Hypothalamus (tissue), 51 donors: ENCODE measurements at places on chromosomes 11 and 22.

DNA sequence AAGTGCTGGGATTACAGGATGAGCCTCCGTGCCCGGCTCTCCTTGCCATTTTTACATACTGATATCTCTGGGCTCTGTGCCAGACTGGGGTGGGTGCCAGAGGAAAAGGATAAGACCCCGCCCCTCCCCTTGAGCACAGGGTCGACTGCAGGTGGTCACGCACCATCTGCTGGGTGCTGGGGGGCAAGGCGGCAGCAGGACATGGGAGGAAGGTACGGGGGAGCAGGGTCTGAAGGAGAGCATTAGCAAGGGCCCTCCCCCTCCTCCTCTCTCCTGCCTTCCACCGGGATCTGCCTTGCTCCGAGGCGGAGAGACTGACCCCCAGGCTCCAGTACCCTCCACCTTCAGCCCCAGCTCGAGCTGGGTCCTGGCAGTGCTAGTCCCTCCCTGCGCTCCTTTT, 9.7 kb upstream of the PGA3 start:
- no peak for DNase-seq

DNA sequence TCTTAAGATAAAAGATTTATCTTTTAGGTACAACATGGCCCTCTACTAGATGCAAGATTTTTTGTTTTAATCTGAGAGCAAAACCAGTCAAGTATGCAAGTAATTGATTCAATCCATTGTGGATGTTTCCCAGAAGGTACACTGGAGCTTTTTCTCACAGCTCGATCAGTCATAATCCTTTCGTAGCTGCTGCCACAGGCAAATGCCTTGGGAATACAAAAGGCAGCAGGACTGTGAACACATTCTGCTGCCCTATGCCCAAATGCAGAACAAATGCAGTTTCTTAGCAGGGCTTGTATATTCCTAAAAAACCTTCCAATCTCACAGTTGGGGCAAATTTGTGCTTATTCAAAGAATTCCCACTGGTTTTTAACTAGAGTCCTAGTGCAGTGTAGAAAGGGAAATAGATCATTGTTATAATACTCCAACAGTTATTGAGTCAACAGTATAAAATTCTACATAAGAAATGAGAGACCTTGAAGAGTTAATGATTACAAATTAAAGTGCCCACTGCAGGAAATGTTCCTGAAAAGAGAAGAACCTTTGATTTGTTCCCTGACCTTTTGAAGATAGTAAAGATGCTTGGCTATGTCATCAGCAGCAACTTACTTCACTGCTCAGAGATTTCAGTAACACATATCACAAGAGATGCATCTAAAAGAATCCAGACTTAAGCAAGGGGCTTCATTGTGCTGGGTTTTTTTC, 14.1 kb downstream of the LPXN start:
- no peak for DNase-seq

- no peak for DNase-seq
These were observed 111.7 kb downstream of the GGTLC2 start for GRCh38 chr22:22756109-22756508.

- DNase-seq = no peak
These were observed 1.7 kb upstream of the WEE1 start for GRCh38 chr11:9571763-9572115.

DNA sequence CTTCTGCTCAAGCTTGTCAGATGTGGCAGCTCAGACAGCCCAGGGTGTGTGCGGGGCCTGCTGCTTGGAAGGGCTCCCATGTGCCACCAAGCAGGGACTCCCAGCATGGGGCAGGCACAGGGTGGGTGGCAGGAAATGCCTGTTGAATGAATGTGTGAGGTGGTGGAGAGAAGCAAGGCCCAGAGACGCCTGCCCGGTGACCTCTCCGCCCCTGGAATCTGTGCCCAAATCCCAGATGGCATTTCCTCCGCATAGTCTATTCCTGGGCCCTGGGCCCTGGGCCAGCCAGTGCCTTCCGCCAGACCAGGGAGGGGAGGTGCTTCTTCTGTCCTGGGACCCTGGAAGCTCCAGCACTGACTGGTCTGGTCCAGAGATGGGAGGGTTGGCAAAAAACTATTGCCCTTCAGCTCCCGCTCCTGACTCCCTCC, 3.7 kb downstream of the CST6 start:
- no peak for DNase-seq

DNA sequence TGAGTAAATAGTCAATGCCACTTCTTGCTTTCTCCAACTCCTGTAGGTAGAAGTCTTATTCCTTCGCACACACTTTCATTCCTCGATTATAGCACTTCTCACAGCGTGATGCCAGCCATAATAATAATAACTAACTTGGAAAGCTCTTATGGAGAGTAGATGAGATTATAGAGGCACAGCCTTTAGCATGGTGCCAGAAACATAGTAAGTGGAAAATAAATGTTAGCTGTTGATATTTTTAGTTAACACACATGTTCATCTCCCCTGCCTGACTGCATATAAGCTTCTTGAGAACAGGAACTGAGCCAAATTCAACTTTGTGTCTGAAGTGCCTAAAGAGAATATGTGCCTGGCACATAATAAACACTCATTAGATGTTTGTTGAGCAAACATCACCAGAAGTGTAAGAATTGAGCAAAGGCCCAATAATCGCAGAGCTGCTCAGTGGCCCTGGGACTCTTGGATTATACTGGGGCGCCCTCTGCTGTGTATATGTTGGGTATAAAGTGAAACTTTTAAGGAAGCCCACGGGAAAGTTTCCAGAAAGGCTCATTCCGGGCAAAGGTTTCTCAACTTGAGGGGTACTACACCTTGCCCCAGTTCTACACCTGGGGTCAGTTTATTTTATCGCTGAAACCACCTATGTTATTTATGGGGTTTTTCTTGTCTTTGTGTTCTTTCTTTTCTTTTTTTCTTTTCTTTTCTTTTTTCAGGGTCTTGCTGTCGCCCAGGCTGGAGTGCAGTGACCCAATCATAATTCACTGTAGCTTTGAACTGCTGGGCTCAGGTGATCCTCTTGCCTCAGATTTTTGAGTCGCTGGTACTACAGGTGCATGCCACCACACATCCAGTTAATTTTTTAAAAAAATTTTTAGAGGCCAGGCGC, 22.3 kb downstream of the SLN start:
- DNase-seq = peak; percentile 63

DNA sequence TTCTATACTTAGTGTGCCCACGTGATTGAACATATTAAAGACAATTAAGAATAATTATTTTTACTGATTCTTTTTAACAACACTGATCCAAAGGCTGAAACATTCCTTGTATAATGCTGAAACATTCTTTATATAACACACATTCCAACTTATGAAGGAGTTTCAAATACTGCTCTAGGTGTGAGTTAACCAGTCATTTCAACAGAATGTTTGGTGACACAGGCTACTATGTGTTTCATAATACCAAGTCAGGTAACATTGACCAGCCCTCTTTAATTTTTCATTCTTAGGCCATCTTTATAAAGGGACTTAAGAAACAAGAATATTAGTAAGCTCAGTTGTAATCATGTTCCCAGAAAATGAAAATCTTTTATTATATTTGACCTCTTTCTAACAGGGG, 136.6 kb downstream of the ELP4 start:
- no peak for DNase-seq

DNA sequence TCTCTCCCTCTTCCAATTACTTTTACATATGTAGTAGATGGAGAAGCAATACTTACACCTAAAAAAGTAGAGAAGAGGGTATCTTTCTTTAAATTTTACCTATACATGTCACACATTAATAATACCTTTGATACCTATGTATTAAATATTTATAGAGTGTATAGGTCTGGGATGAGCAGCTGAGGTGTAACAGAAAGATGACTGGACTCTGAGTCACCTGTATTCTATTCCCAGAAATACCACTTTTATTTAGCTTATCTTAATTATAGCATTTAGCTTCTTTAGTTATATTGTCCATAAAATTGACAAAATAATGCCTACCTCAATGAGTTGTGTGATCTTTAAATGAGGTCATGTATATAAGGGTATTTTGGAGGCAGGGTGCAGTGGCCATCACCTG, 30.6 kb upstream of the YAP1 start:
- no peak for DNase-seq

GRCh38 chr11:84950569-84951270, 676.4 kb downstream of the DLG2 start:
- no peak for DNase-seq

DNA sequence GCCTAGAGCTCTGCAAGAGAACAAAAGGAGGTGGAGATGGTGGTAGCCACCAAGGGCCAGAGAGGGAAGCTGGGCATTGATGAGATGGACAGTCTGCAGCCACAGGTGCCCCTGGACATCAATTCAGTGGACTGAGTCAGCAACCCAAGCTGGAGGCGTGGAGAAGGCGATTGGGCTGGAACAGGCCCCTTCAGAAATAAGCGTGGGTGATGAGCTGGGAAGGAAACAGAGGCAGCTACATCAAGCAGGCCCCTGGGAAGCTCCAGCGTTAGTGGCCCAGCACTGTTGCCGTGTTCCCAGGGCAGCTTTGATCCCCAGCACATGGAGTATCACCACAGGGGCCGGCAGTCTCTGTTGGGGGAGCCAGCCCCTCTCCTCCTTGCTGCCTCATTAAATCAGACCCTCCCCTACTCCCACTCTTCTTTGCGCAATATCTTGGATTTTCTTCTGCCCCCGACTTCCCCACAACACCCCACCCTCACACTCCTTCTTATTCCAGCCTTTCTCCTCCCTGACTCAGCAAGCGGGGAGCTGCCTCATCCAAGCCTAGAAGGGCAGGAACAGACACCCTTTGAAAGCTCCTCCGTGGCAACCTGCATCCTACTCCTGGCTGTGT, 31.7 kb upstream of the OAF start:
- no peak for DNase-seq

- no peak for DNase-seq
These were observed 38.3 kb upstream of the CCDC34 start for GRCh38 chr11:27401280-27401832.

GRCh38 chr11:60870733-60871377, 3.5 kb downstream of the ZP1 start:
- no peak for DNase-seq

DNA sequence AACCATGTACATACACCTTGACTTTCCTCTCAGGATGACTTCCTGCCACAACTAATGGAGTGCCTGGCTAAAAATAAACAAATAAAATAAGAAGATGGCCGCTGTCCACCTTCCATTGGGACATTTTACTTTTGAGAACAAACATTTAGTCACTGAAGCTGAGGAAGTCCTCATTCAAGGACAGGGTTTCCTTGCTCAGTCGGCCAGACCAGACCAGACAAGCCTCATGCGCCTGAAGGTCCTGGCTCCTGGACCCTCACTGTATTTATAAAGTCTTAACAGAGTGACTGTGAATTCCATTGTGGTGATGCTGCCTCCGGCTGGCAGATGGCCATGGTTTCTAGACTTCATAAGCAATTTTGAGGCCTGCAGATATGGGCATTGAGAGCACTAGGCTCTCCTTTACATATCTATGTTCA, 114.5 kb downstream of the MAML2 start:
- DNase-seq = no peak

DNA sequence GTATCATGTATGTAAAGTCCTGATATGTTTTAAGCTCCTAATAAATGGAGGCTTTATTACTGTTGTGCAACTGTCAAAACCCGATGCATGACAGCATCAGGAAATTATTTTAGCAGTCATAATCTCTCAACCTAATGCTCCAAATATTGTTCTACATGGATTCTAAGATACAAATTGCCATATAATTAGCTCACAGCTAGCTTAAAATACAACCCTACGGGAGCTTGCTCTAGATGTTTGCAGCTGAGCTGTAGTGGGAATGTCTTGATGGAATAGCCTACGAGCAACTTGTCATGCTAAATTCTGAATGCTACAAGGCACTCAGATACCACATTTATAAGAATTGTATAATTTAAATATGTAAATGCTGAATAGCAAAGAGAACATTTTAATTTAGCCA, 109.8 kb downstream of the STK33 start:
- DNase-seq = no peak

DNA sequence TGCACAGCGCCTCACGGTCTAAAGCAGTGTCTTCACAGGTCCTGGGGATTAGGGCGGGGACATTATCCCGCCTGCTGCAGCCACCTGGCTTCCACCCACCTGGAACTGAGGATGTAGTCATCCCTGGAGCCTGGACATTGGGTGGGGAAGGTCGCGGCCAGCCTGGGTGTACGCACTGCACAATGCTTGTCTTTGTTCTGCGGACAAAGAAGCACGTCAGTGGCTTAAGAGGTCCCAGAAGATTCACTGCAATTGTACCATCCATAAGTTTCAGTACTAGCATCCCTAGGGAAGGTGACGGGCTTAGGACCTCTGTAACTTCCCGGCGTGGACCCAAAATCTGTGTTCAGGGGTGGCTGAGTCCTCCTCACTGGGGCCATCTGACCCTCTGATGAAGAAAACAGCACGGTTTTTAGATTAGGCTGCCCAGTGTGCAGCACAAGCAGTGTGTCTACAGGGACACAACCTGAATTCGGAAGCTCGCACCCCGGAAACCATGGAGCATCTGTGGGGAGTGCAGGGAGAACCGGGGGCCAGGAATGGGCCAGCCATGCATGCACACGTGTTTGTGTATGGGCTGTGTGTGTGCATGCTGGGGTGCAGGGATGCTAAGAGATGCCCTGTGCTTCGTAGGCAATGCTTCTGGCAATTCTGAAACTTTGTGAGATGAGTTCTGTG, 342.6 kb upstream of the B3GAT1 start:
- DNase-seq = no peak

DNA sequence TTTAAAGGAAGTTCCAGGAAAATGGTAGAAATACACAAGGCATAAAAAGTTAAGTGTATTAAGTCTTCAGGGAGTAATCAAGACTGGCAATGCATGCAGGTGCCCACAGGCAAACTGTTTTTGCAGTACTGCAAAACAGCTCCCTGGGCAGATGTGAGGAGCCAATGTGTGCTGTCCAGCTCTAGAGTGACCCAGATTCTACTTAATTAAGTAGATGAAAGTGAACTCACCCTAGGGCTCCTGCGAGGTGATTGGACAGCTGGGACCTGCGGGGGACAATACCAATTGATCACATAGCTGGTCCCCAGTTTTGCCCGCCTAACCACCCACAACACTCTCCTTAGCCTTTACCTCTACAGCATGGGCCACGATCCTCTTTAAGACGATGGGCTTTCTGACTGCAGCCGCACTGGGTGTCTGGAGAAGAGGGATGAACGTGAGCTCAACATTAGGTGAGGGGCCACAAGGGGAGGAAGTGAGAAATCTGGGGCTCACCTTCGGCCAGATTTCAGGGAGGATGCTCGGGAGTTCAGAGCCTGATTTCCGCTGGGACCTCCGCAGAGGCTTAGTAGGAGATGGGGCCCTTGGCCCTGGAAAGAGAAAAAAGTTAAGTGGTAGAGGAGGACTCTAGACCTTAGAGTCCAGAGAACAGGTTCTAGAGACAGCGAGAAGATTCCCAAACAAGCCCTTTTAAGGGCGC, 556 bp downstream of the CDCA5 start:
- DNase-seq = no peak

- DNase-seq = no peak
These were observed 1.6 kb downstream of the LRRN4CL start for GRCh38 chr11:62687508-62688396.
